ENCODE measurements at places on chromosomes 4 and X.
A peak's percentile ranks its signal among the peaks of the same experiment; 100 is the strongest.

- DNase-seq, result no peak
Measured at GRCh38 chr4:22385611-22386011, 130.3 kb downstream of the ADGRA3 start.

DNA sequence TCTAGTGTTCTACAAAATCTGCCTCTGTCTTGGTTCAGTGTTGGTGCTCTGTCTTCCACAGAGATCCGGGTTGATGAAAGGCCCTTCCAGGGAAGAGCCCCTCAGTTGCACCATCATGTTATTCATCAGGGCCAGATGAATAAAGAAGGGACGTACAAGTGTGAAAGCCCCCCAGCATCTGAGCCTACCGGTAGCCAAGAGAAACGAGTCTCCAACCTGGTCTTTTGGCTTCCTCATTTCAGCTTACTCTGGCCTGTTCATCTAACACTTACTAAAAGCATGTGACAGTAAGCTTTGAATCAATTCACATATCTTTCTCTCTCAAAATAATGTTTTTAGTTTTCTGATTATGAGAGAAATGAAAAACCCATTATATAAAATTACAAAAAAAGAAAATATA, 19.2 kb downstream of the MEPE start:
- DNase-seq, result no peak

DNA sequence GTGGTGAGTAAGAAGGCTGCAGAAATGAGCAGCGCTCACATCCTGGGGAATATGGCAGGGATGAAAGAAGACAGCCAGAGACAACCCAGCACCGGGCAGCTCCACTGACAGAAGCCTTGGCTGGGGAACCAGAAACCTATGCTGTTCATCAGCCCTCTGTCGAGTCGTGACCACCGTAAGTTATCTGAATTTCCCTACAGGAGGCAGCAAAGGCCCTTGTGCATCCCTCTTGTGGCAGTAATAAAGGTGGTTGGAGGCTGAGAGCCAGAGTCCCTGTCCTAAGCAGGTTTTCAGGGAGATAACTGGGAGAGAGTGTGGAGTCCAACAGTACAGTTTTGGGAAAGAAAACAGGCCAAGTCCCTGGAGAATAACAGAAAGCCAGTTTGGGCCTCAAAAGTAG, 194.0 kb upstream of the BOD1L1 start:
- no peak for DNase-seq

- no peak for DNase-seq
Measured at GRCh38 chr4:48694824-48695223, 85.3 kb downstream of the FRYL start.

GRCh38 chrX:129145840-129146272, 377.4 kb downstream of the SMARCA1 start:
- no peak for DNase-seq

- no peak for DNase-seq
Measured at GRCh38 chr4:77959566-77960338, 97.1 kb downstream of the MRPL1 start.

GRCh38 chrX:9558615-9559014, 93.8 kb downstream of the TBL1X start:
- DNase-seq, result no peak

DNA sequence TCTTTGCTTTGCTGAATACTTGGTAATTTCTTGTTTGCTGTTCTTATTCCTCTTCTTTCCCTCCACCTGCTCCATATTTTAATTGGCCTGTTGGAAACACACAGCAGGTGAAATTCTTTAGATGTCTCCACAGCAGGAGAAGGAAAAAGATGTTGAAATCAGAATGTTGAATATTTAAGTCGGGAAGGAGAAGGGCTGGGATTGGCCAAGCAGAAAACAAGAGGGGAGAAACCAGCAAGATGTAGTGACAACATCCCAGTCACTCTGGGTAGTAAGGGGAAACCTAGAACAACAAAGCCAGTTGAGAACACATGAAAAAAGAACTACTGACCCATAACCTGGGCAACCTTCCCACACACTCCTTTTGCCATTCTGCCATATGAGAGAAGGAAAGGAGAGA, 37.3 kb upstream of the STAG2 start:
- DNase-seq, result no peak

GRCh38 chrX:114611018-114611619, 27.2 kb downstream of the HTR2C start:
- DNase-seq, result no peak

GRCh38 chr4:187232196-187232595, 508.5 kb upstream of the FAT1 start:
- no peak for DNase-seq

DNA sequence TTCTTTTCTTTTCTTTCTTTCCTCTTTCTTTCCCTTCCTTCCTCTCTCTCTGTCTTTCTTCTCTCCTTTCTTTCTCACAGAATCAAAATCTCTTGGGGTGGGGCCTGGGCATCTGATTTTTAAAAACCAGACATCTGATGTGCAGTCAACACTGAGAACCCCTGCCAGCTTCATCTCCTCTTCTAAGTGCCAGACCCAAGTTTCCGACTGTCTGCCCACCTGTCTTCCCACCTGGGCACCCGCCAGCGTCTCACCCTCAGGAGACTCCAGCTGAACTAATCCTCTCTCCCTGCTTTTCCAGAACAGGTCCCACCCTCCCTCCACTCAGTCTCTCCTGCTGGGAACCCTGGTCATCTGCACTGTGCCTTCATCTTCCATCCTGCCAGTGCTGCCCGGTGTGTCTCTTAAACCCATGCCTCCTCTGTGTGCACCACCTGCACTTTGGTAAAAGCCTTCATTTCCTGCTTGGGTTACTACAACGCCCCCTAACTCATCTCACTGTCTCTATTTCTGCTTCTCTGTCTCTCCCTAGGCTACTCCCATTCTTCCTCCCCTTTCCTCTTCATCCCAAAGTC, 2.8 kb downstream of the SOD3 start:
- no peak for DNase-seq

- DNase-seq, result no peak
Measured at GRCh38 chrX:367866-368265, 18.8 kb downstream of the PPP2R3B start.

- no peak for DNase-seq
Measured at GRCh38 chrX:70577442-70577841, 132.8 kb downstream of the DLG3 start.

GRCh38 chr4:162408309-162408708, 244.5 kb upstream of the FSTL5 start:
- no peak for DNase-seq

GRCh38 chrX:102652031-102652688, 877 bp downstream of the GPRASP1 start:
- no peak for DNase-seq

DNA sequence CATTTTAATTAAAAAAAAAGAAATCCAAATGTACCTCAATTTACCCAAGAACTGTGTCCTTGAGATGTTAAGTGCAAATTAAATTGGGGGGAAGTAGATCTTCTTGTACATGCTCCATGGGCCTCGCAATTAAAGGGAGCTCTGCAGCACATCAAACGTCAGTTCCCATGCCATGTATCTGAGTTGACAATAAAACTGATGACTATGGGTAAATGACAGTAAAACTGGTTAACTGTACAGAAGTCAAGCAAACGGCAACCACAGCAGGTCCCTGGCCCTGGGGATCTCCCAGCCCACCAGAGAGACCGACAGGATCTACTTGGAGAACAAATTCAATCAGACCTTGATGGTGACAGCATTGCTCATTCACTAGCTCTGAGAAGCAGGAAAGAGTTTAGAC, 32.8 kb upstream of the XPNPEP2 start:
- no peak for DNase-seq

DNA sequence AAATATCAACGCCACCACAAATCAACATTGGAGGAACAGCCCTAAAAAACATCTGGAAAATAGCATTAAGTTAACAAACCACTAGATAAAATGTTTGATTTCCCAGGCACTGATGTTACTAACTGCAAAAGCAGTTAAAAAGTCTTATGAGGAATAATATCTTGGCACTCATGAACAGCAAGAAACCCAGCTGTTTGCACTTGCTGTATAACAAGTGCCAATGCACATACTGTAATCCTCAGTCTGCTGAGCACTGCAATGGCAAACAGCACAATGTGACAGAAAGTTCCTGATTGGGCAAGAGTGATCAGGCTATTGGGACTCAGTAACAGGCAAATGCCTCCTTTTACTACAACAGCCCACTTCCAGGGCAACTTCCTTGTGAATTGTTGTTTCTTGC, 20.8 kb upstream of the SEC24B start:
- DNase-seq, result no peak

DNA sequence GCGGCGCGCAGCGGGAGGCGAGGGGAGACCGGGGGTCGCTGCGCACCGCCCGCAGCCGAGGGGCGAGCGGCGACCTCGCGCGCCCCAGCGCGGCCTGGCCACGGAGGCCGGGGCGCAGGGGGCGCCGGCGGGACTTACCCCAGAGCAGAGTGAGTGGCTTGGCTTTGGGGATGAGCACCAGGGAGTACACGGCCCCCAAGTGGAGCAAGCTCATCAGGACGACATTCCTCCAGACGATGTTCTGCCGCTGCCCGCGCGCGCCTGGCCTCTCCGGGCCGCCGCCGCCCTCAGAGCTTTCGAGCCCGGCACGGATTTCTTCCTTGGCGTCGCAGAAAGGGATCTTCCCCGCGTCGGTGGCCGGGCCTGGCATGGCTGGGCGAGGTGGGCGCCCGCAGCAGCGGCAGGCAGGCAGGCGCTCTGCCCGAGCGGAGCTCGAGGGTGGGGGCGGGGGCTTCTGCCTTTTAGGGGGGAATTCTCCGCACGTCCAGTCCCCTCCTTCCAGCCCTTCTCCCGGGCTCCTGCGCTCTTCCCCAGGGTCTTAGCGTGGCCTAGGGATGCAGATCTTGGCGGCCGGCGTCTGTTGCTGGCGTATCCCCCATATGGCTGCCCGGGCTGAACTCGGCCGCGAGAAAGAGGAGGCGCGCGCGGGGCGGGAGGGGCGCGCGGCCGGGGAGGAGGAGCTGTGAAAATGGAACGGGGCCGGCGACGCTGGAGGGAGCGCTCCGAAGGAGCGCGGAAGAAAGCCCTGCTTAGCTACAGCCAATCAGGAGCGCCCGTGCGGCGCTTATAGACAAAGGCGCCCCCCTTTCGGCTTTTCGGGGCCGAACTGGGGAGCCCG, at the start of gene SCD5:
Gene SCD5 (minus strand): TSS at position 629 of the 838 bp plus-strand sequence. CDS start 259 bp downstream, at position 370.
- DNase-seq, result peak; percentile 40

DNA sequence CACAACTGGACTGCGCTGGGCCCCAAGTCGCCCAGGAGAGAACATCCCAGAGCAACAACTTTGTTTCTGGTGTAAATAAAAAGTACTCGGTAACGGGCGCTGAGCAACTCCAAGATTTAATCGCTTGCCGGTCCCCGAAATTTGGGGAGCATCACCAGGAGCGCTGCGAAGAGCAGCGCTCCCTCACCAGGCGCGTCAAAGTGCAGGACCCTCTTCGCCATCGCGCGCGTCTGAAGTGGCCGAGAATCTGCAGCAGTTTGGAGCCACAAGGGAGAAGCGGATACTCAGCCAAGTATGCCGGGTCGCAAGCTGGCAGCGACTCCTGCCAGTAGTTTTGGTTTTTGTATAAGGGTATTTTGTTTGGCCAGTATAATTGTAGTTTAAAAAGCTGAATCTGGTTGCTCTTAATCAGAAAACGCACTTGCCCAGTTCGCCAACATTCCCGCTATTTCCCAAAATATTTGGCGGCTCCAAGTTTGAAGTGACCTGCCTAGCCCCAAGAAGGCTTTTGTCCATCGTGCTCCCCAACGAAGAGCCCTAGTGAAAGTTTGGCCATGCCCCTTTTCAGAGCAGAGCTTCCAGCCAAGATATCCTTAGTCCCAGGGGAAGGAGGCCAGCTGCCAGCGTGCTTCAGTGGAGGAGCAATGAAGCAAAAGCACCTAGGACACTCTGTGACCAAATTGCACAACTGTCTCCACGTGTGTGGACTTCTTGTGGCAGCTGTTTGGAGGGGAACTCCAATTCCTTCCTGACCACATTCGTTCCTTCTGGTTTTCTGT, 557 bp upstream of the KDR start:
- no peak for DNase-seq

GRCh38 chr4:1868293-1868692, 2.9 kb upstream of the NSD2 start:
- no peak for DNase-seq

DNA sequence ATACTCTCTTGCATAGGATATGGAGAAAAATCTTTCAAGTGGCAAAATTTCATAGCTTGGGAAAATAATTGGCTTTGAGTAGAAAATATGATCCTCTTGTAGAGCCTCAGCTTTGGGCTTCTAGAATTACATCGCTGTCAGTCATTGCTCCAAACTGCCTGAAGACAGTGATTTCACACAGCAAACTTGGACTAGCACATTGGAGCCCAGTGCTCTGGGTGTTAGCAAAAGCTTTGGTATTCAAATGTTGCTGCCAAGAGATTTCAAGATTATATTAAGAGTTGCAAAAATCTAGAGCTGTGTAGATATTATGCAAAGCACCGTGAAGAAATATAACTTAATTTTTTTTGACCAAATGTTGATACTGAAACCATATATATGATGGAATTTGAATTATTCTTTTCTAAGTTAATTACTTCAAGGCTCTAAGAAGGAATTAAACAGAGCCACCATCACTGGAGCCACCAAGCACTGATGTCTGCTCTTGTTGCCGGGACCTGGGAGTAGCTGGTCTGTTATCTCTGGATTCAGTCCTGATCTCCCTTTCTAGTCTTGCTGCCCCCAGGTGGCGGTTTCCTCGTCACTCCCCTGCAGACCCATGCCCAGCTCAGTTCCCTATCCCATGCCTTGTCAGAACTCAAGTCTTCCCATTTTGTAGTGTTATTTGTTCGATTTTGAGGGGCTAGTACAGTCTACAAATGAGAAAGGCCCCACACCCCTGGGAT, 260.7 kb upstream of the SFRP2 start:
- DNase-seq, result no peak

DNA sequence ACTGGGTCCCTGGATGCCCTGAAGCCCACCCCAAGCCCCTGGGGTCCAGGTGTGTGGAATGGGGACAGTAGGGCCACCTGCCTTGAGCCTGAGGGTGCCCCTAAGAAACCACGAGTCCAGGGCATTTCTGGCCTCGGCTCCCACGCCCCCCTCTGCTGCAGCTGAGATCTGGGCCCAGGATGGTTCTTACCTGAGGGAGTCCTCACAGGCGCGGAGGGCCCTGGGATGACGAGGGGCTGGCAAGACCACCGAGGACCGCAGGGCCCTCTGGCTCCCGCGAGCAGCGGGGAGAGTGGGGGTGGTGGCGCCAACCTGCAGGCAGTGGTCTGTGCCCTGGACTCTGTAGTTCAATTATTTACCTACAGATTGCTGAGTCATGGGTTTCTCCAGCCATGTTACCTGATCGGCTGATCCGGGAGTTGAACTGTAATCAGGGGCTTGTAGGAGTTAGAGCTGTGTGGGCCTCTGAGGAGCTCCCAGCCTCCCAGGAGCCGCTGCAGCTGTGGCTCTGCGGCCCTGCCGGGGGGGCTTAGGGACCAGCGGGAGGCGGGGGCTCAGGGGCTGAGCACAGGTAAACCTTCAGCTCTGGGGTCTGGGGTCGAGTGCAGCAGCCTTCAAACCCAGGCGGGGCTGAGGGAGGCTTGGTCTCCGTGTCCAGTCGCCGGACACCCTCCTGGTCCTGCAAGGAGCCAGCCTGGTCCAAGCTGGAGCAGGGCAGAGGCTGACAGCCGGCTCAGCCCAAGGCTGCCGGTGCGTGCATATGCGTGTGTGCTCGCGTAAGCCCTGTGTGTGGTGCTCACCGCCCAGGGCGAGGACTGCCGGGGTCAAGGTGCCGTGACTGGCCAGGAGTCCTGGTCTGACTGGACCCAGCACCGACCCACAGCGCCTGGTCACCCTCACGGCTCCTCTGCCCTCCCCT, at the start of gene SLC26A1:
Gene SLC26A1 (minus strand): TSS at position 294 of the 919 bp plus-strand sequence. CDS start 1,701 bp downstream, outside the sequence.
- no peak for DNase-seq

GRCh38 chr4:2350982-2351381, 67.5 kb downstream of the ZFYVE28 start:
- no peak for DNase-seq

All from T1000 (cell line).